Activated T-cell treated with anti-CD3 and anti-CD28 coated beads, Interleukin-2, amount 50 U/mL, for 24 hours (primary cell): ENCODE measurements at places on chromosomes 12 and 14.
A peak's percentile ranks its signal among the peaks of the same experiment; 100 is the strongest.

GRCh38 chr12:111006621-111007020, 86.2 kb upstream of the MYL2 start:
- no peak for DNase-seq

DNA sequence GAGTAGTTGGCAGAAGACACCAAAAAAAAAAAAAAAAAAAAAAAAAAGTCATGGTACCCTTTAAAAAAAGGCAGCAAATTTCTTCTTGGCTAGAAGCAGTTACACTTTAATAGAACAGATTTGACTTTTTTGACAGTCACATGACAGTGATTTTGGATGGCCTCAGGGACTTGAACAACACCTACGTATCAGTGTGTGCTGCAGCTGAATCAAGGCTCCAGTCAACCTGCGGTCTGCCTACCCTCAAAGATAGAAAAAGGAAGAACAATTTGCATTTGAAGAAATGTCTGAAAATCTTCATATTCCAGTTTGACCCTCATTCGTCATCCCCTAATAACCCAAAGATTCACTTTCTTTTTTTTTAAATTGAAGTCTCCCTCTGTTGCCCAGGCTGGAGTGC, 53.9 kb downstream of the MDM2 start:
- no peak for DNase-seq

DNA sequence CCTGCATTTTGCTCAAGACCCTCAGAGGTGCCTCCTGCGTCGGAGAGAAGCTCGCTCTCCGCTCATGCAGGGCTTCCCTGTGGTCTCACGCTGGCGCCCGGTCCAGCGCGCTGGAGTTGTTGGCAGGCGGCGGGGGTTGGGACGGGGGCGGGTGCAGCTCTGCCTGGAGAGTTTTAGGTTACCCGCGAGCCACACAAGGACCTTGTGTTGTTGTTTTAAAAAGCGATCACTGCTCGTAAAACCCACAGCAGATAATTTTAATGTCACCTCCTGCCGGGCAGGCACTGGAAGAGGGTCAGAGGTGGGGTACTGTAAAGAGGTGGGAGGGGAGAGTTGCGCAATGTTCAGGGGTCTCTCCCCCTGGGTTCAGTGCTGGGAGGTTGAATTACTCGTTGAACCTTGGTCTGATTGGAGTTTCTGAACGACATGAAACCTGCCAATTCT, 850 bp downstream of the SMOC1 start:
- no peak for DNase-seq

DNA sequence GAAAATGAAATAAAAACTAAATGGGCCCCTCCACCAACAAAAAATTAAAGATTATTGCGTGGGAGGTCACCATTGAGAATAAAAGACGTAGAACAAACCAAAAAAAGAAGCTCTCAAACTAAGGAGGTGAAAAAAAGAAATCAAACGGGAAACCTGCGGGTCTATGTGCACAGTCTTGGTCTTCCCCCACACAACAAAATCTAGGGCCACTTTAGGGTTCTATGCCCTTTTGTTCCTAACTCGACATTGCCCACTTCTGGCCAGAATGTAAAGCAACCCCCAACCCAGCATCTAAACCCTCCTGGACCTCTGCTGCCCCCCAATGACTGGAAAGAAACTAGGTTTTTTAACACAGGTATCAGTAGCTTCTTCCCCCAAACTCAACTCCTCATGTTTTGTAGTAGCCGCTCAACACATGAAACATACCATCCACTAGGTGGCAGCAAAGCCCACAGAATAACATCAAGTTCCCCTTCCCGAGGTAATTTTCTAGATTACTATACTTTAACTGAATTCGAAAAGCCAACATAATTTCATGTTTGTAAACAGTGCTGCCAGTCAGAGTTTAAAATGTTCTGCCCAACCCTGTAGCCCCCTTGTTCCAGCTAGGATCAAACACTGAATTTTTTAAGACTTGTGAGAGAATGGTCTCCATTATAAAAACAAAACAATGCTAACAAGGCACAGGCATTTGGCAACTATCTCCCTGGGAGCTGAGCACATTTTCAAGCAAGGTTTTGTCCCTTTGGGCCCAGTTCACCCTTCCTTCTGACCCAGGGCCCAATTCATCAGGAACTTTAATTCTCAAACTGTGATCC, 18.7 kb downstream of the DAD1 start:
- DNase-seq: peak; percentile 76

DNA sequence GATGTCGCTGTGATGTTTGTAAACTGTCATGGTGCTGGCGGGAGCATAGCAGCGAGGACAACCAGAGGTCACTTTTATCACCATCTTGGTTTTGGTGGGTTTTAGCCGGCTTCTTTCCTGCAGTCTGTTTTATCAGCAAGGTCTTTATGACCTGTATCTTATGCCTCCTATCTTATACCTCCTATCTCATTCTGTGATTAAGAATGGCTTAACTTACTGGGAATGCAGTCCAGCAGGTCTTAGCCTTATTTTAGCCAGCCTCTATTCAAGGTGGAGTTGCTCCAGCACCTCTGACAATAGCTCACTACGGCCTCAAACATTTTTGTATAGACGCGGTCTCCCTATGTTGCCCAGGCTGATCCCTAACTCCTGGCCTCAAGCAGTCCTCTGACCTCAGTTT, 53.7 kb downstream of the B4GALNT3 start:
- DNase-seq: no peak

- no peak for DNase-seq
Measured at GRCh38 chr12:3152011-3152511, 74.9 kb downstream of the TSPAN9 start.

- peak; percentile 34 for DNase-seq
Measured at GRCh38 chr14:58072288-58073071, 79.5 kb downstream of the ARMH4 start.

GRCh38 chr14:94885481-94886155, 115.7 kb upstream of the GSC start:
- no peak for DNase-seq

GRCh38 chr12:69007855-69008351, 74.9 kb upstream of the CPM start:
- DNase-seq: no peak

GRCh38 chr14:90727082-90727481, 89.1 kb downstream of the TTC7B start:
- DNase-seq: no peak

GRCh38 chr12:96263449-96263902, 69.3 kb downstream of the ELK3 start:
- no peak for DNase-seq

DNA sequence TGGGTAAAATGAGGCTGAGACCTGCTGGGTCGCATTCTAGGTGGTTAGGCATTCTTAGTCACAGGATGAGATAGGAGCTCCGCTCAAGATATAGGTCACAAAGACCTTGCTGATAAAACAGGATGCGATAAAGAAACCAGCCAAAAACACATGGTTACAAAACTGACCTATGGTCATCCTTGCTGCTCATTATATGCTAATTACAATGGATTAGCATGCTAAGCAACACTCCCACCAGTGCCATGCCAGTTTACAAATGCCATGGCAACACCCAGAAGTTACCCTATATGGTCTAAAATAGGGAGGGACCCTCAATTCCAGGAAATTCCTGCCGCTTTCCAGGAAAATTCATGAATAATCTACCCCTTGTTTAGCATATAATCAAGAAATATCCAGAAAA, 132.4 kb downstream of the BRMS1L start:
- no peak for DNase-seq

DNA sequence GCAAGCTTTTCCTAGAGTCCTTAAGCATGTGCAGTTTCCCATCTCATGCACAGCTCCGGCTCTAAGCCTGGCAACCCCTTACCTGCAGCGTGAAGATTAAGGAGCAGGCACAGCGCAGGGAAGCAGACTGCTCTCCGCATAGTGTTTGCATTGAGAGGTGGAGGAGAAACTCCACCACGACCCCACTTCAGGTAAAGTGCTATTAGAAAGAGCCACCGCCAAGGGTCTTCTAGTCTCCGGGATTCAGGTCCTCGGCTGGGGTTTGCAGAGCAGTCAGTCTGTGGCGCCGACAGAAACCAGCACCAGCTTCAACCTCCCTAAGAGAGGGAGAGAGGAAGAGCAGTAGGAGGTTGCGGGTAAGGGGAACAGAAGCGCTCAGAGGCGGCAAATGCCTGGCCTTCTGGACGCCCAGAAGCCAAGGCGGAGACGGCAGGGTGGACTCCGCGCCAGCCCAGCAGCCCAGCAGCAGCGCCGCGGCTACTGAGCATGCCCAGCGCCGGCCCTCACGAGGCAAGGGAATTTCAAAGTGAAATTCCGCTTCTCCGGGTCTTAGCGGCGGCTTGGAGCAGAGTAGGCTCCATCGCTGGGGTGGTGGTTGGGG, at the start of gene PTPRR:
TSS of gene PTPRR (minus strand) at position 488 of the 601 bp plus-strand sequence. CDS start at position 140, 348 bp downstream.
- DNase-seq: no peak

DNA sequence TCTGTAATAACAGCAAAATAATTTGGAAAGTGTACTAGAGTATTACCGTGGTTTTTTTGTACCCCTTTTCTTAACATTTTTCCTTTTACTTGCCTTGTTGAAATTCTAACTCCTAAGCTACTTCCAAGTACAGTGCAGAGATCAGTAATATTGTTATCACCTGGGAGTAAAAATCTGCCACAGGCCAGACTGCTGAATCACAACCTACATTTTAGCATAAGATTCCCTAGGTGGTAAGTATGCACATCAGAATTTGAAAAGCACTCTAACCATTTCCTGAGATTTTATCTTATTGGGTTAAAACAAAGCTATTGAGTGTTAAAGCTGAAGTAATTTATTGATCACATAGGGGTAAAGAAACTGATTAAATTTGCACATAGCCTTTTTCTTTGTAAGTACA, 55.2 kb upstream of the KCNH3 start:
- no peak for DNase-seq

DNA sequence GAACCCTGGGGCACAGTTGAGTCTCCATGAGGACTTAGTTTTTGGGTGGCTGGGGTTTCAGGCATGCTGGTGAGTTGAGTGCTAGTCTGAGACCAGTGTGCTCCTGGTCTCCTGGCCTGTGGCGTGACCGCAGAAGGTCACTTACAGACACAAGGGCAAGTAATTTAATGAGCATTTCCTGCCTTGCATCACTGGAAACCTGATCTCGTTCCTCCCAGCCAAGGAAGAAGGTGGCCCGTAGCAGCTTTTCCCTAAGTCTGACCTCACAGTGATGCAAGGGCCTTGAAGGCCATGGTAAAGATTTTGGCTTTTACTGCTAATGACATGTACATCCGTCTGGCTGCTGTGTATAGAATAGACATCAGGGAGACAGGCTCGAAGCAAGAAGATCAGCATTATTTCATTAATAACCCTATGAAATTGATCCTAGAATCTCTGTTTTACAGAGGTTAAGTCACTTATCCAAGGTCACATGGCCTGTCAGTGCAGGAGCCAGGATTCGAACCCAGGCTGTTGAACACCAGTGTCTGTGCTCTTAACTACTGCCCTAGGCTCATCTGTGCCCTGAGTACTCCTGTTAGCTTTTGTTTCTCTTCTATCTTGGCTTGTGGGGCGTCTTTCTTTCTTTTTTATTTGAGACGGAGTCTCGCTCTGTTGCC, 4.6 kb downstream of the TMEM120B start:
- DNase-seq: no peak

GRCh38 chr12:50784501-50784900, 20.6 kb downstream of the ATF1 start:
- no peak for DNase-seq

DNA sequence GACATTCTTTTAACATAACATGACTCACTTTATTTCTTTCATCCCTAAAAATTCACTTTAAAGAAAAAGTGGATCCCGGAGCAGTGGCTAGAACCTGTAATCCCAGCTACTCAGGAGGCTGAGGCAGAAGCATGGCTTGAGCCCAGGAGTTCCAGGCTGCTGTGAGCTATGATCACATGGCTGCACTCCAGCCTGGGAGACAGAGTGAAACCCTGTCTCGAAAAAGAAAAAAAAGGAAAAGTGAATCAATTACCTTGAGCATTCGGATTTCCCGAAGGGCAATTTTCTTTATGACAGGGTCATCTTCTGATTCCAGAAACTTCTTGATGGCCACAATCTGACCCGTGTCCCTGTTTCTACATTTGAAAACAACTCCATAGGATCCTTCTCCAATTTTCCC, 1.2 kb downstream of the CDKL1 start:
- no peak for DNase-seq

DNA sequence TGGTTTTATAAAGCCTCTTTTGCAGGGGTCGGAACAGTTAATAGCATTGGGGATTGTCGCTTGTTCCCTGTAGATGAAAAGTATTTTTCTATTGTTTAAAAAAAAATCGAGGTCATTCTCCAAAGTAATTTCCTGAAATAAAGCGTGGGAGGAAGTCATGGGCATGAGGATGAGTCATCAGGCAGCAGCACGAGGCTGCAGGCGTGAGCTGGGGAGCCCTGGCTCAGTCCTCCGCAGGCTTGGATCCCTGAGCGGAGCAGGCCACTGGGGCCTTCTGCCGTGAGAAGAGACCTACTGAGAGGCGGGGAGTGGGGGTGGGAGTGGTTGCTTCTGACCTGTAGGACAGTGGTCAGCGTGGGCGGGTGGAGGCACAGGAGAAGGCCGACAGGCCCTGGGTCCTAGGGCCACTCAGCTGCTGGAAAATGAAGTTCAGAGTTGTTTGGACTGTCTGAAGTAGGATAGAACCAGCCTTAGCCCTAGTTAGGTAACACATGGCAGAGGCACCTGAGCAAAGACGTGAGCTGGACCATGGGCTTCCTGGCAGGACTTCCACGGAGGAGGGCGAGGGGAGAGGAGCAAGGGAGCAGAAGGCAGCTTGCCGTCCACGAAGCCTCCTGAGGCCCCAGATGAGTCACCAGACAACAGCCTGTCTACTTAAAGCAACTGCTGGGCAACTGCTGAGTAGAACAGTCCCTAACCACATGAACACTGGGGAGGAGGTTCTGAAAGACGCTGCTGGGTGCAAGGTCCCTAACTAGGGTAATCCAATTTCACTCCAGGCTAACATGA, 21.1 kb upstream of the LGALS3 start:
- DNase-seq: peak; percentile 58

- no peak for DNase-seq
Measured at GRCh38 chr14:69153873-69154270, 953 bp upstream of the DCAF5 start.

DNA sequence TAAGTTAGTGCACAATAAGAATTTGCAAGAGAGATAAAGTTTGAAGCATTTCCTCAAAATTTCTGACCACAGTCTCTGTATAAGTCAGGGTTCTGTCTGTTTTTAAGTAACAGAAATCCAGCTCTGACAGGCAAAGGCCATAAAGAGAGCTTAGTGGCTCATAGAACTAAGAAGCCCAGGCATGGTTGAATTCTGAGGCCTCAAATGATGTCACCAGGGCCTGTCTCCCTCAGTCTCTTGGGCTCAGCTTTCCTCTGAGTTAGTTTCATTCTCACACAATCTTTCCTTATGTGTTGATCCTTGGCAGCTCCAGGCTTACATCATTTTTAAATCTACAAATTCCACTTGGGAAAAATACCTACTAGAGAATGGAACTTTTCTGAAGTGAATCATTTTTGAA, 173.4 kb upstream of the ATP2B1 start:
- DNase-seq: no peak
